ENCODE measurements at places on chromosomes 16 and 17.

DNA sequence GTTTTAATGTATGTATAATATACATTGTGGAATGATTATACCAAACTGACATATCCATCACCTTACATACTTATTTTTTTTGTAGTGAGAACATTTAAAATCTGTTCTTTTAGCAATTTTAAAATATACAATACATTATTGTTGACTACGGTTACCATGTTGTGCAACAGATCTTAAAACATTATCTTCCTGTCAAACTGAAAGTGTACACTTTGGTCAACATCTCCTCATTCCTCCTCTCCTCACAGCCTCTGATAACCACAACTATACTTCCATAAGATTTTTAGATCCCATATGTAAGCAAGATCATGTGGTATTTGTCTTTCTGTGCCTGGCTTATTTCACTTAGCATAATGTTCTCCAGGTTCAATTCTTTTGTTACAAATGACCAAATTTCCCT lies 7.5 kb upstream of the DNAJA2 start:
- no peak for DNase-seq

DNA sequence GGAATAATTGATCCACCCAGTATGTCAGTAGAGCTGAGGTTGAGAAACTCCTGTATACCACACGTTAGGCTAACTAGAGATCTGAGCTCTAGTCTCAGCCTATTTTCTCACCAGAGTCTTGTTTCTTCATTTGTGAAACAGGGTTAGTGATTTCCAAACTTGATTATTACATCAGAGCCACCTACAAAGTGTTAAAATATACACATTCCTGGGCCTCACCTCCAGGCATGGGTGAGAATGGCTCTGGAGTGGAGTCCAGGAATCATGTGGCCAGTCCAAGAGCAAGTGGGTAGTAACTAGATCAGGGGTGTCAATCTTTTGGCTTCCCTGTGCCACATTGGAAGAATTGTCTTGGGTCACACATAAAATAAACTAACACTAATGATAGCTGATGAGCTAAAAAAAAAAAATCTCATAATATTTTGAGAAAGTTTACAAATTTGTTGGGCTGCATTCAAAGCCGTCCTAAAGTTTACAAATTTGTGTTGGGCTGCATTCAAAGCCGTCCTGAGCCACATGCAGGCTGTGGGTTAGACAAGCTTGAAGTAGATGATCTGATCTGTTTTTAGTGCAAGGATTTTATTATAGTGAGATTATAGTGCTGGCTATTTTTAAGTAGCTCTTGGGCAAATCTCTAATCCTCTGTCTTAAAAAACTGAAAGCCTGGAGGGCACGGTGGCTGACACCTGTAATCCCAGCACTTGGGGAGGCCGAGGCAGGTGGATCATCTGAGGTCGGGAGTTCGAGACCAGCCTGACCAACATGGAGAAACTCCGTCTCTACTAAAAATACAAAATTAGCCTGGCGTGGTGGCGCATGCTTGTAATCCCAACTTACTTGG lies 20.4 kb downstream of the PRCD start:
- DNase-seq = no peak

- DNase-seq = no peak
Observed at GRCh38 chr17:10499950-10500349, 18.4 kb downstream of the MYH1 start.

- peak; percentile 8 for DNase-seq
Observed at GRCh38 chr17:35313875-35314409, 59.5 kb downstream of the SLFN11 start.

- no peak for DNase-seq
Observed at GRCh38 chr16:58656899-58657298, 27.3 kb upstream of the CNOT1 start.

DNA sequence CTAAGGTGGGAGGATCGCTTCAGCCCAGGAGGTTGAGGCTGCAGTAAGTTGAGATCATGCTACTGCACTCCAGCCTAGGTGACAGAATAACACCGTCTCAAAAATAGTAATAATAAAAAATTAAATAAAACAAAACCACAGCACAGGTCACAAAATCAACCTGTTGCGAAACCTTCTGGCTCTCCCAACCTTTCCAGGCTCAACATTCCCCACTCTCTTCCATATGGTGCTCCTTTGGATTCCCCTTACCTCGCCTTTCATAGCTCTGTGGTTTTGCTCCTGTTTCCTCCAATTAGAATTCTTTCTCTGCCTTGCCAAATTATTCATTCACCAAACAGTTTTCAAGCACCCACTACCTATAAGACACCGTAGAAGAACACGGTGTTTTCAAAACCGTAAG lies 4.7 kb downstream of the ZDHHC7 start:
- DNase-seq = no peak

GRCh38 chr17:42883802-42884558 lies 16.6 kb upstream of the G6PC1 start:
- DNase-seq = no peak

- DNase-seq = no peak
Observed at GRCh38 chr17:66953630-66954020, 10.9 kb upstream of the CACNG4 start.

GRCh38 chr16:49959552-49960277 lies 65.3 kb upstream of the CNEP1R1 start:
- DNase-seq = no peak

GRCh38 chr16:14549789-14550153 lies 80.3 kb downstream of the PARN start:
- no peak for DNase-seq

DNA sequence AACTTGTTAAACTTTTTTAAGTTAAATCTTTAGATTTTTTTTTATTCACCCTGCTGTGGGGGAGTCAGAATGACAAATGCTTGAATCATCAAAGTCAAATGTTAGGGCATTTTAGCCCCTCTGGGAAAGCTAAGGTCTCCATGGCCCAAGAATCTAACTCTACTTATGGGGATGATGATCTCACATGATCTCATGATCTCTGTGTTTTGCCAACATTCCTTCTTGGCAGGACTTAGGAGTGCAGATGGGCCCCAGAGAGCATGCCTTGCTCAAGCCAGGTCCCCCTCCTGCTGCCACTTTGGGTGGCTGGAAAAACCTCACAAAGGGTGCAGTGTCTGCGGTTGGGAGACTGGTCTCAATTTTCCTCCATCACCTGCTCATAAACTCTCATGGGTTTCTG lies 108.6 kb downstream of the PRKCB start:
- no peak for DNase-seq

- peak; percentile 38 for DNase-seq
Observed at GRCh38 chr16:4140652-4141051, 24.4 kb upstream of the ADCY9 start.

GRCh38 chr16:468068-468821 lies 42.8 kb downstream of the RAB11FIP3 start:
- DNase-seq = peak; percentile 35

GRCh38 chr16:56488035-56488434 lies 31.8 kb downstream of the BBS2 start:
- no peak for DNase-seq

- no peak for DNase-seq
Observed at GRCh38 chr17:50853015-50853615, 13.0 kb downstream of the TOB1 start.

DNA sequence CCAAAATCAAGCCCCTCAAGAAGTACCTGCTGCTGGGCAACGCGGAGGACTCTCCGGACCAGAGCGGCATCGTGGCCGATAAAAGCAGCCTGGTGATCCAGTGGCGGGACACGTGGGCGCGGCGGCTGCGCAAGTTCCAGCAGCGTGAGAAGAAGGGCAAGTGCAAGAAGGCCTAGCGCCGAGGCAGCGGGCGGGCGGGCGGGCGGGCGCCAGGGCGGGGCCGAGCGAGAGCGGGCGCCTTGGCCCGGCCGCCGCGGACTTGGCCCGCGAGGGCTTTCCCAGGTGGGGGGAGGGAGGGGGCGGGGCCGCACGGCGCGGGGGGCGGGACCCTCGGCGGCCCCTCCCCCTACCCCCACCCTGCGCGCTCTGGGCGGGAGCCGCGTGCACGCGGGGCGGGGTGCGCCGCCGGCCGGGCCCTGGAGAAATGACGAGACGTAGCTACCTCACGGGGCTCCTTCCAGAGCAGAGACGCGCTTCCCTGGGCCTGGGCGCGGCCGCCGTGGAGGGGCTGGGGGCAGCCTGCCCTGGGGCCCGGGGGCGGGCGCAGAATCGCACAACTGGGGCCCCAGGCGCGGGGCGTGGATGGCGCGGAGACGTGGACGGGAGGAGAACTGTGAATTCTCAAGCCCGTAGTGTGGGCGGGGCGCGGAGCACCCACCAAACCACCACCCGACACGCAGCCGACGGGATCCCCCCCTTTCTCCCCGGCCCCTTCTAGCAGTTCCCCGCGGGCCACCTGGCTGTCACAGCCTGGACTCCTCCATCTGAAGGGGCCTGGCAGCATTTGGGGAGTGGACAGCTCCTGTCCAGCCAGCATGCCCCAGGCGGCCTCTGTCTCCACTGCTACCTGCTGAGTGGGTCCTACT lies 218.7 kb downstream of the NTN1 start:
- DNase-seq = peak; percentile 67

All from hematopoietic multipotent progenitor cell treated with erythropoietin and hydrocortisone succinate and interleukin-3 and kit ligand, for 8 days (in vitro differentiated cells).